ENCODE measurements at places on chromosomes 2 and 18.

- DNase-seq, result no peak
These were observed 28.0 kb upstream of the FAHD2A start for GRCh38 chr2:95374451-95374920.

DNA sequence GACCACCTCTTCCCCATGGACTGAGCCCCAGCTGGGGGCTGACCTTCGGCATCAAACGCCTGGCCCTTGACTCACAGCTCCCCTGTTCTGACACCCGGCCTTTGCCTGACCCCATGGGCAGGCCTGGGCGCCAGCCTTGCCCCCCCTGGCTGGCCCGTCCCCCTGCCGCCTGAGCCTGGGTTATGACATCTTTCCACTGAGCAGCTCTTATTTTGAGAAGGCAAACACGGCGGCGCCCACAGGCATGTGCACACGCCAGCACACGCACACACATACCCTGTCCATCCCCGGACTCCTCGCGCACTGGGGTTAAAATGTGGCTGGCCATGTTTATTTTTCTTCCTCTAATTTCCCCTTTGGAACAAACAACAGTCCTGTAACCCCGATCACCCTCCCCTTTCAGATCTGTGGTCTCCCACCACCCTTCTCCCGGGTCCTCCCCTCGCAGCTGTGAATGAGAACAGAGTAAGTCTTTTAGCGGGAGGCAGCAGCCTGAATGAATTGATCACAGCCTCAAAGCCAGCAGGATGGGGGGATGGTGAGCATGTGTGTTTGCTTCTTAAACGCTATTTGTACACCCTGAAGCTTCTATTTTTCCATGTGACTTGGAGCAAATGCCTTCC lies 11.8 kb upstream of the ATOH8 start:
- DNase-seq, result no peak

GRCh38 chr2:151482171-151482725 lies 72.5 kb downstream of the RIF1 start:
- no peak for DNase-seq

- no peak for DNase-seq
These were observed 361.0 kb upstream of the NT5C1B start for GRCh38 chr2:18950361-18950851.

GRCh38 chr2:24721470-24721869 lies 71.7 kb downstream of the PTRHD1 start:
- DNase-seq, result no peak

DNA sequence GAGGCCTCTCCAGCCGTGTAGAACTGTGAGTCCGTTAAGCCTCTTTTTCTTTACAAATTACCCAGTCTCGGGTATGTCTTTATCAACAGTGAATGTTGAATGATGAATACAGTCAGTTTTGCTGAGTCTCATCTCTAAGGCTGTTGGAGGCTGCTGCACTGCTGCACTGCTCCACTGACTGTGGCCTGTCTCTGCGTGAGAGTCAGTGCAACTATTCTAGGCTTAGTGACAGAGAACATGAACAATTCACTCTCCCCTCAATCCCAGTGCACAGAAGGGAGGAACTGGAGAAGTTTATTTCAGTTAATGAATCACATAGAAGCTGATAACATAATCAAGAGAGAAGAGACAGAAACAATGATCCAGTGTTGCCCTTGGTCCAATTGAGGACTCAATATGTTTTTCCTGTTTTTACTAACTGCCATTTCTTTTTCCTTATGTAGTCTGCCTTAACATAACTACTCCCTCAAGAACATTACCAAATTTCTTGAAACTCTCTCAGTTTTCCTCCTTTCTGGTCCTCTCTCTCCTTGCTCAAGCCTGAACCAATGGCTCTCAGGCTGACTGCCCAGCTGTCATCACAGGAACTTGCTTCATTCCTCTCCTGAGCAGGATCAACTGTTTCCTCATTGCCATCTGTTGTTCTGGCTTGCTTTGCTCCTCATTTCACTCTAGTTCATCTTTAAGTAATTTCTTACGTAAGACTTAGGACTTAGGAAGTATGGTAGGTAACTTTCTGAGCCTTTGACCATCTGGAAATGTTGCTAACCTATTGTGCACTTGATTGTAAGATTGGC lies 483.2 kb downstream of the METTL4 start:
- no peak for DNase-seq

DNA sequence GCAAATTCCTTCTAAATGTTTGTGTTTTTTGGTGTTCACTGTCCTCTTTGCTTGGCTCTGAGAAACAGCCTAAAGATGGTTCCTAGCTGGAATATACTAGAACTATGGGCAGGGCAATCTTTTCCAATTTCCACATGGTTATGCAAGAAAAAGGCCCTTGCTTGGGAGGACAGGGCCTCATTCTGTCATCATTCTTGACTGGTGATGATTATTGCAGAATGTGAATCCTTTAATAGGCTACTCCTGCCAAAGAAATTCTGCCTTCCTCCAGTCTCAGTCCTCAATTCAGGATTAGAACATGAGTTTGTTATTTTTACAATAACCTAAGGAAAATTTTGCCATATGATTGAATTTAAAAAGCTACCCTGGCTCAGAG lies 218.7 kb downstream of the HNMT start:
- DNase-seq, result no peak

- no peak for DNase-seq
These were observed 144.1 kb downstream of the NDUFA10 start for GRCh38 chr2:239881031-239881471.

DNA sequence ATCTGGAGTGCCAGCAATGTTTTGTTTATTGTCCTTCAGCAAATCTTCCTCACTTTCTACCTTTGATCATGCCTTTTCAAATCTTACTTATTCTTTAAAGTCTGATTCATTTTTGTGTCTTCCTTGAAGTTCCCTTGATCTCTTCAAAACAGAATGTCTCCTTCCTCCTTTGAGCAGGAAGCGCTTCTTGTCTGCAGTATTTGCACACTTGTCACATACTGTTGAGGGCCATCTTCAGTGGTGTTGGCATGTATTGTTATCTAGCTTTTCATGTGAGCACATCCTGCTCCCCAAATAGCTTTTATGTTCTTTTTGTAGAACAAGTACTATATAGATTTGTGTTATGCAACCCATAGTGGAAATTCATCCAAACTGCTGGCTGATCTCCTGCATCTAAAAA lies 5.9 kb upstream of the CERS6 start:
- no peak for DNase-seq

- no peak for DNase-seq
These were observed 27.5 kb downstream of the ZNF516 start for GRCh38 chr18:76467371-76468190.
